NCI-H446 treated with DMSO at 0.1 percent for 48 hours (cell line): ENCODE measurements at places on chromosomes 11 and 22.

DNA sequence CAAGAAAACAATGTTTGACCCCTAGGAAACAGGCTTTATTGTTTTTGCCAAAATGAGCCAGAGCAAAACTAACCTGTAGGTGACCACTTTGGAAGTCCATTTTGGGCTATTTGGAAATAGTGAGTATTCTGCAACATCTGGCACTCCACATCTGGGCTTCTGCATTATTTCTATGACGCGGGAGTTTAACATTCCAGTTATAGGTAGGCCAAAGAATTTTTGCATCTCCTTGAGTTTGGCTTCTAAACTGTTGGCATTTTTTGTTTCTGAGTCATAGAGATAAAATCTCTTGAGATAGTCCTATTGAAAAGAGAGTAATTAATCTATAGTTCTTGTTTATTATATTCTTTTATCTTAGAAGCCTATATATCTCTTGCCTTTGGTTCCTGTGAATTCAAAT is 2.9 kb downstream of the MMP7 start:
- DNase-seq = no peak

DNA sequence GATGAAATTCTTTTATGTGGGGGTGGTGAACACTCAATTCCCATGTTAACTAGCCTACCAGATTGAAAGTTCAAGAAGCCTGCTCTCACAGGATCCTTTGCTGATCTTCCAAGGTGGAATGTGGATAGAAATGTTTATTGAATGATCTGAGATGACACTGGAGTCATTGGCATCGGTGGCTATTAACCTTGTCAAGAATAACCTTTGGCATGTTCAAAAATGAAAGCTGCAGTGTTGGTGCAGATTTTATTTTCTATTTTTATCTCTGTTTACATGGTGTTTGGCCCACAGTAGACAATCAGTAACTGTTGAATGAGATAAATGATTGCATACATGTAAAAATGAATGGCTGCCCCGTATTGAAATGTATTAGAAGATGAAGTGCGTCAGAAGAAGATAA is 19.0 kb downstream of the MCAM start:
- no peak for DNase-seq

DNA sequence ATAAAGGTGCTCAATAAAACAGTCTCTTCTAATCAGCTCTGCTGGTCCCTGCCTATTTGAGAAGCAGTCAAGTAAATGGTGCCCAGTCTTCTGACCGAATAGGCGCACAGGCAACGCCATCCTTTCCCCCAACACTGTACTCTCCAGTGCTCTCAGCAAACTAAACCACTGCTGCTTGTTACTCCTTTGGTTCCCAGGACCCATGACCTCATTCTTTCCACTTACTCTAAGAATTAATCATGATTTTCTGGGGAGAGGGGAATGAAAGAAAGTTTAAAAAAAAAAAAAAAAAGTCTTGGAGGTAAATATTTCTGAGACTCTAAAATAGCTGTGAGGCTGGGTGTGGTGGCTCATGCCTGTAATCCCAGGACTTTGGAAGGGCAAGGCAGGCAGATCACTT is 63.7 kb downstream of the SGSM3 start:
- no peak for DNase-seq

GRCh38 chr22:36921309-36922104 is 8.1 kb downstream of the CSF2RB start:
- DNase-seq = no peak

DNA sequence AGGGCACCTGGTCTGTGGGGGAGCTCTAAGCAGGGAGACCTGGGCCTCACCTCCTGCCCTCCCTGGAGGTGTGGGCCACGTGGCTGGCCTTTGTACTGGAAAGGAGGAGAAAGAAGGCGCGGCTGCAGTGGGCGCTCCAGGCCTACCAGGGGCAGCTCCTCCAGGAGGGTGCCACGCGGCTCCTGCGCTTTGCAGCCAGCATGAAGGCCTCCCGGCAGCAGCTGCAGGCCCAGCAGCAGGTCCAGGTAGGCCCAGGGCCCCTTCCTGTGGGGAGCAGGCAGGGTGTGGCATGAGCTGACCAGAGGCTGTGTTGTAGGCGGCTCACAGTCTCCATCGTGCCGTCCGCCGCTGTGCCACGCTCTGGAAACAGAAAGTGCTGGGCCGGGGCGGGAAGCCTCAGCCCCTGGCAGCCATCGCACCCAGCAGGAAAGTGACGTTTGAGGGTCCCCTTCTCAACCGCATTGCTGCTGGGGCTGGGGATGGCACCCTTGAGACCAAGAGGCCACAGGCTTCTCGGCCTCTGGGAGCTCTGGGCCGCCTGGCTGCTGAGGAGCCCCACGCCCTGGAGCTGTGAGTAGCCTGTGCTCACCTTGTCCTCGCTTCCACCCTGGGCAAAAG is 48.6 kb downstream of the PISD start:
- no peak for DNase-seq

- DNase-seq = no peak
Observed at GRCh38 chr11:118002541-118003423, 16.6 kb downstream of the IL10RA start.

GRCh38 chr11:86243396-86243795 is 1.2 kb upstream of the EED start:
- DNase-seq = no peak

DNA sequence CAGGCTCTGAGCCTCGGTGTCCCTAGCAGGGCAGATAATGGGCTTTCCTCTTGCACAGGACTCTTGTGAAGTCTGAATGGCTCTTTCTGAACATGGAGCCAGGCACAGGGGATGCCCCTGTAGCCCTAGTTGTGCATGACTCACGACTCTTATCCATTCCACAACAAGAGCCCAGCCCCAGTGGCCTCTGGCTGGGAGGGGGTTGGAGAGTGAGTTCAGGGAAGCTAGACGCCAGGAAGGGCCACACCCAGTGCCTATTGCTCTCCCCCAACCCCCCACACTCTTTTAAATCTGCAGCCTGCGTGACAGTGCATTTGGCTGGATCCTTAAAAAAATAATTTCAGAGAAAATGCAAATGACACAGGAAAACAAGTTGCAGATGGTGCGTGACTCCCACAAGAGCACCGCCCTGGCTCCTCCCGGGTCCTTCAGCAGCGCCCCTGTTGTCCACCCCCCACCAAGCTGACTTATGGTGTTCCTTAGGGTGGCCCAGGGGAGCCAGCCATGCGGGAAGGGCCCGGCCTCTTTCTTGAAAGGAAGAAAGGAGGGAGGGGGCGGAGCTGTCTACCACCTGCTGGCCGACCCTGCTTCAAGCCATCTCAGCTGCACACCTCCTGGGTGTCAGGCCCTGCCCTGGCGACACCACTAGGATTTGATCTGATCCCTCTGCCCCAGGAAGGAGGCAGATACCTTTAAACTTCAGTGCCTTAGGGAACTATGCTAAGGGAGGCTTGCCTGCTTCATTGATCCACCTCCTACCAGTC is 74.7 kb downstream of the MN1 start:
- DNase-seq = no peak
